Stimulated activated CD4-positive, alpha-beta T cell treated with anti-CD3 and anti-CD28 coated beads, Interleukin-1b, Interleukin-23, amount 100 ng/mL, for 24 hours (primary cell): ENCODE measurements at places on chromosomes 4 and X.

DNA sequence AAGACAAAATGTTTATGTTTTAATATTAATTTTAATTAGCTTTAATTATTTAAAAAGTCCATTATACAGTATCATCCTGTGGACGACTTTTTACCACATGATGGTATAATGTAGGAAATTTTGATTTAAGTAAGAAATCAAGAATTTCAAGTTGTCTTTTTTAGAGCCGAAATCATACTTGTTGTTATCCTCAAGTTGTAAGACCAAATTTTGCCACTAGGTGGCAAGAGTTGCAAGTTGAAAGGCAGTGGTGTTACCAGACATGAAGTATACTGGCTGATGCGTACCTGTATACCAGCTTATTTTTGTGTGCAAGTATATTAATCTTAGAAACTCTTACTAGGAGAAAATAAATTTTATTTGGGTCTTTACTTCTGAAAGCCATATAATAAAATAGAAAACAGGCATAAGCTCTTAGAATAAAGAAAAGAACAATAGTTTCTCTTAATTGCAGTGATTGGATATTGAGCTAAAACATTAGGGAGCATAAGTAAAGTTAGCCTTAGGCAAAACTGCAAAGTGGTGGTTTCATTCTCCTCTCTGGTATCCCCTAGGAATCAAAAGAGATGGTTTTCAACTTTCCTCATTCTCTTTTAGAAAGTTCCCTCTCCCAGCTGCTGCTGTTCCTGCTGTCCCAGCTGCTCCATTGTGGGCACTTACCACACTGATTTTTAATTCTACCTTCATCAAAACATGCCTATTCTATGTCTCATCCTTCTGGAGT lies 118.0 kb upstream of the WDFY3 start:
- DNase-seq, result no peak

DNA sequence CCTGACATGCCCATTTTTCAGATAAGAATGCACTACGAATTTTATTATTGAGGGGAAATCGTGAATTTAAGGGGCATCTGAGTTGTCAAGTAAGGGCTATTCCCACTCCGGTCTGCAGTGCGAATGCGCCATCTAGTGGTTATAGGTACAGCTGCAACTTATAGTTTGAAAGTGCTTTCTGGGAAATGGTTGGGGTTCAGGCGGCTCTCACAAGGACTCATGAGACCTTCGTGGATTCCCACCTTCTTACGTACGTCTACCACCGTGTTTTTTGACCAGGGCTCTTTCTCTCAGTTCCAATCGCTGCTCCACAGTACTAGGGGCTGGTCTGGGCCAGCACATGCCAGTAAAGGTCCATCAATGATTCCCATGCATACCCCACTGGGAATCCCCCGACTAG lies 12.3 kb downstream of the MSL3 start:
- DNase-seq, result no peak

- no peak for DNase-seq
Observed at GRCh38 chr4:81914623-81915022, 442.9 kb upstream of the RASGEF1B start.

DNA sequence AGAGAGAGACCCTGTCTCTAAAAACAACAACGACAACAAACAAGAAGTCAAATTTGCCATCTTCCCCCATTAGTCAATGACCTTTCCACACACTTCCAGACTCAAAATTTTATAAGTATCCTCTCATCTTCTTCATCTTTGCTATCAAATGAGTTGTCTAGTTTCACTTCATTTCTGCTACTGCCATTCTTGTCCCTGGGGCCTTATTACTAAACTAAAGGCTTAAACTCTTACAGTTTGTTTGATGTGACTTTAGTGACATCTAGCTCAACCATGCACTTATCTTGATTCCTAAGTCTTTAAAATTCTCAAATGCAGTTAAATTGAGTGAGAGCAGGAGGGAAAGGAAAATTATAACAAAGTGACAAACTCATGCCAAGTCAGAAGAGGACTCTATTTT lies 271.8 kb upstream of the GK2 start:
- DNase-seq, result no peak

DNA sequence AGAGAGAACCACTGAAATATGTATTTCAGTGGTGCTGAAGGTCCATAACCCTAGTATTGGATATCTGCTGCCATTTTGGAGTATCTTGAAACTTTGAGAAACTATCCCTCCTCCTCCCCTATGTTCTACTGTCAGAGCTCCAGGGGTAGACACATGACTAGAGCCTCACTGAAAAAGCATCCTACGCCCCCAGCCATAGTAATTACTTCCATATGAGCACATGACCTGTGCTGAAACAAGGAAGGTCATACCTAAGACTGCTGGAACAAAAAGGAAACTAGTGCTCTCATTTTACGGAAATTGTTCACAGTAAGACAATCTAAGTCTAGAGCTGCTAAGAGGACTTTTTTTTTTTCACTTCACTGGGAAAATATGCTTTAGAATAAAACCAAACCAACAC lies 42.0 kb upstream of the MAPK10 start:
- DNase-seq, result no peak

GRCh38 chrX:131630534-131630933 lies 86.7 kb downstream of the OR13H1 start:
- no peak for DNase-seq

DNA sequence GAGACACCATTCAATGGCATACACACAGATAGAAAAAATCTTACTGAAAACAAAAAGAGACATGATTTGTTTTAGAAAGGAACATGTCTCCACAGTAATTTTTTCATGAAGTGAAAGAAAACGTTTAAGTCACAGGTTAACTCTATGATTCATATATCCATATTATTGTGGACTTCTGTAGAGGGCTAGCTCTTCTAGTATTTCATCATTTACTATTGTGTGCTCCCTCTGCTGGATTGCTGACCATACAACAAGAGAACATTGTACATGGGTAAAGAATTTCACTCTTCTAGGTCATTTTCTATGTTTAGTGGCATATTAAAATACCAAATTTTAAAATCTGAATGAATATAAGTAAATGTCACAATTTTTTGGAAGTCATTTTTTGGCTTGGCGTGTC lies 91.8 kb upstream of the POU3F4 start:
- no peak for DNase-seq

DNA sequence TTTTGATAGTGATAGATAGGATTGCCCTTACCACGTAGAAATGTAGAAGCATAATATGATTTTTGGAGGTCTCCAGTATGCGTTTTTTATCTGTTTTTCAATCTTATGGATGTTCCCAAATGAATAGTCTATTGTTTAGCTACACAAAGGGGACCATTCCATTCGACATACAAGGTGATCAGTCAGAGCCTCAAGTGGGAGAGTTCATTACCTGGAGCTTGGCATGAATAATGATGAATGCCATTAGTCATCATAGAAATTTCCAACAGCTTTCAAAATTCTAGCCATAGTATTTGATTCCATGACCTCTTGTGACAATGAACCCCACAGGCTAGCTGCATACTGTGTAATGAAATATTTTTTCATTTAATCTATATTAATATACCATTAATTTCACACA lies 123.6 kb downstream of the PDHA2 start:
- DNase-seq, result no peak

DNA sequence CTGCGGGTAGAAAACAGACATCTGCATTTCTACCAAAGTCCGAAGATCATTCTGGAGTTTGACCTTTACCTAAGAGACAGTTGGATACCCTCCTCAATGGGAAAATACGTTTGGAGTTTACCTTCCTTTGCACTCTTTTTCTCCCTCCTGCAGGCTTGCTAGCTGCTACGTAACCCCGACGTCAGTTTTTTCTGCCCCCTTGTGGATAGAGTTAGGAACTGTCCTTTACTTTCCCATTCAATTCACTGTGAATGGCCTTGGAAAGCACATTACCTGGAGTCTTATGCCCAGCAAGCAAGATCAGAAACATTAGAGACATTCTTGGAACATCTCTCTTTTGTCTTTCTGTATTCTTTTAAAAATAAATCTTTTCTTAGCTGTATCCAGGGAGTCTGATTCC lies 250.7 kb downstream of the NAP1L3 start:
- DNase-seq, result no peak

- DNase-seq, result no peak
Observed at GRCh38 chr4:85571008-85571407, 96.1 kb downstream of the ARHGAP24 start.

GRCh38 chrX:128287693-128288092 lies 235.5 kb upstream of the ACTRT1 start:
- no peak for DNase-seq

DNA sequence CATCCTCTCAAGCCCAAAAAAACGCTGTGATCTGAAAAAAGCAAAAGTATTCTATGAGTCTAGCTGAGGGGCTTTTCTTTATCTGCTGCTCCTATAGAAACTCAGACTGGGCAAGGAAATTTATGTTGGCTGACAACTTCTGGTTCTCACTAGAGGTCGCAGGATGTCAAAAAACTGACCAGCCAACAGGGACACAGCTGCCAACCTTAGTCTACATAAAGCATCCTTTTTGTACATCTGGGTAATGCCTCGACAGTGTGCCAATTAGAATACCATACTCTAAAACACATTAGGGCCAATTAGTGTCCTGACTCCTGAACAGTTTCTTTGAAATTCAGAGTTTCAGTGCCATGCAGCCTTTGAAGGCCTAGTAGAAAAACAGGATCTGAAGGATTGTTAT lies 8.8 kb upstream of the TLL1 start:
- no peak for DNase-seq

GRCh38 chrX:150729956-150730355 lies 36.8 kb downstream of the MTMR1 start:
- no peak for DNase-seq
